Upper lobe of right lung (tissue), 1 donor: ENCODE measurements at places on chromosomes 13 and 19.

DNA sequence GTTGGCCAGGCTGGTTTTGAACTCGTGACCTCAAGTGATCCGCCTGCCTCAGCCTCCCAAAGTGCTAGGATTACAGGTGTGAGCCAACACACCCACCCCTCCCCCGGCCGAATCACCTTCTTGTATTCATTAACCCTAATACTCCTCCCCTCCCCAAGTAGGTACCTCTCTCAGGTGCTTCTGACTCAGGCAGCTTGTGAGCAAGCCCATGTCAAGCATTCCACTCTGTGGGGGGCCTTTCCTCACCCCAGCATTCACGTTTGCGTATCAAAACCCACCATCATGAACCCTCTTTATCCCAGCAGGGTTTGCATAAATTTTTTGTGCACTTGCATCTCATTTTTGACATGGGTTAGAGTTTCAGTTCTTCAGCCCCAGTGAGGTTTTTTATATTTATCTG lies 23.6 kb upstream of the RFXAP start:
- no peak for DNase-seq

GRCh38 chr19:46471116-46471733 lies at the start of gene PNMA8A:
Gene PNMA8A (minus strand): TSS chr19:46471563. CDS start chr19:46471035, 528 bp downstream.
- peak; percentile 79 for DNase-seq

- no peak for DNase-seq
These were observed 44.8 kb downstream of the TSSK6 start for GRCh38 chr19:19470579-19470978.

DNA sequence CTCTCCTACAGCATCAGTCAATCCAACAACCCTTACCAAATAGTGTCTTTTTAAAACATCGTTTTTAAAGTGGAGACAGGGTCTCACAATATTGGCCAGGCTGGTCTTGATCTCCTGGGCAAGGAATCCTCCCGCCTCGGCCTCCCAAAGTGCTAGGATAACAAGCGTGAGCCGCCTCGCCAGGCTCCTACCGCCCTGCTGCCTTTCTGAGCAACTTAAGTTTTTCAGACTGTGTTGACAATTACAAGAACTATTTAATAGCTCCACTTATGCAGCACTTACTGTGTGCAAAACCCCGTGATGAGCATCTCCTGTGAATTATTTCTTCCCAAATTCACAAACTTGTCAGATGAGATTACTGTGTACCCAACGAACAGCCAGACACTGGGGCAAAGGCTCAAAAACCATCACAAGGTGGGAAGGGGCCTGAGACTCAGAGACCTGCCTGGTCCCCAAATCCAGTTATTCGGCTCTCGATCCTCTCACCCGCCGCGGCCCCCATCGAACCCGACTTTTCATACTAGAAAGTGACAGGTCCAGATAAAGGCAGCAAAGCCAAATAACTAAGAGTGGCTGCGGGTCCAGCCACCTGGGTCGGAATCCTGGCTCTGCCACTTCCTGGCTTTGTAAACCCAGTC lies 581 bp downstream of the RPL18 start:
- DNase-seq, result no peak

DNA sequence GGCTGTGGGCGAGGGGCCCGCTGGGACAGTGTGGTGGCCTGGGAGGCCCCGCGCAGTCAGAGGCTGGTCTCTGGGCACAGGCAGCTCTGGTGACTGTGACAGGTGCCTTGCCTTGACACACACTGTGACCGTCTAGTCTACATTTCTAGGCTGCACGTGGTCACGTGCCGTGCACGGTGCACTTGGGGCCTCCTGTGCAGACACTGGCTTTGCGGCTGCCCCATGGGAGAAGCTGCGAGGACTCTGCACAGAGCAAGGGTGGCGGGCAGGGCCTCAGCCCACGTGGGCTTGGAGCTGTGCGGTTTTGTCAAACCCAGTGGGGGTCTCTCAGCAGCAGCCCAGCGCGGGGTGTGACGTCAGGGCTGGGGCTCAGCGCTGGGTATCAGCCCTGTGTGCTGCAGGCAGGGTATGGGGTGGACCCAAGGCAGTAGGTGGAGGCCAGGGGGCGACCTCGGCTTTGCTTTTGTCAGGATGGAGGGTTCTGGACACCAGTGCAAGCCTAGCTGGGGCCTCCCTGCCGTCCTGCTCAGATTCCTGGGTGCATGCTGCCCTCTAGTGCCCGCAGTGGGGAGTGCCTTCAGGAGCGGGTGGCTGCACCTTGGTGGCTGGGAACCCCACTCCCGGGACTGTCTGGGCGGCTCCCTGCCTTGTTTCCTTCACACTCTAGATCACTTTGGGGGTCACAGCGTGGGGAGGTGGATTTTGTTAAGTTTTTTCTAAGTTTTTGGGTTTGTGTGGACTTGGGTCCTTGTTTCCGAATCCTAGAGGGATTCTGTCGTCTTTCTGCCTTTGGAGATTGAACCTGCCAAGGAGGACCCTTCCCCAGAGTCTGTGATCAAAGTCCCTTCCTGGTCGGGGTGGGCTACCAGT lies 62.6 kb downstream of the KDM4B start:
- DNase-seq, result peak; percentile 88

DNA sequence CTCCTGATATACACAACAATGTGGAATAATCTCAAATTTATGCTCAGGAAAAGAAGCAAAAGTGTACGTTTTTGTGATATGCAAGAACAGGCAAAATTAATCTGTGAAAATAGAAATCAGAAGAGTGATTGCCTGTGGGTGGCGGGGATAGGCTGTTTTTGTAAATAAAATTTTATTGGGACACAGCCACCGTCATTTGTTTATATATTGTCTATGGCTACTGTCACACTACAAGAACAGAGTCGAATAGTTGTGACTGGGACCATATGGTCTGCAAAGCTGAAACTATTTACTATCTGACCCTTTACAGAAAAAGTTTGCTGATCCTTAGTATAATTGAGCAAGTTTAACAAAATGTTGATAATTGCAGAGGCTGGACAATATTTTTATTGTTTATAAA lies 269.5 kb upstream of the HTR2A start:
- DNase-seq, result no peak

GRCh38 chr19:45419396-45419795 lies 4.3 kb downstream of the ERCC1 start:
- DNase-seq, result peak; percentile 66

DNA sequence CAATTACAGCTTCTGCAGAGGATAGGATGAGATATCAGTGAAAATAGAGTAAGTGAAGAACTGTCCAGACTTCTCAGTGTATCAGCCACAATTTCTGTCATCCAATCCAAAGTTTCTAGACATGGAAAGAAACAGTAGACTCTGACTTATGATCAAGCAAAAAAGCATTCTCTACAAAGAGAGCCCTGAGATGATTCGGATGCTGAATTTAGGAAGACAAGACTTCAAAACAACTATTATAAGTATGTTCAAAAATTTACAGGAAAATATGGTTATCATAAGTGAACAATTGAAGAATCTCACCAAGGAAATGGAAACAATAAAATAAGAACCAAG lies 238.2 kb upstream of the IRS2 start:
- DNase-seq, result no peak

DNA sequence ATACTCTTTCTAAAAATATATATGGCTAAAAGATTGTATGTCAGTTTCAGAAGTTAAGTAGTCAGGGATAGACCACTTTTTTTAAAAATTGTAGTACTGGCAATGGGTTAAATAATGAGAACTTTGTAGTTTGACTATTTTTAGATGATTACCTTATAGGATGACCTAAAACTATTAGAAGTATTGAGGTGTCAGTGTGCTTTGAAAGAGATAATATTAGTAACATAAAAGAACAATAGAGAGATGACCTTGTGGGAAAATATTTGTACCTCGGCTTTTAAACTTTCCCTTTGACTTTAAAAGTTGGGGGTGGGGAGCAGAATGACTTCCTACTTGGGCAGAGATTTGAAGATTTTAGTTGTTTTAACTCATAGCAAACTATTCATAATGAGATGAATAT lies 48.3 kb downstream of the SLAIN1 start:
- no peak for DNase-seq

GRCh38 chr13:89568276-89568675 lies 1779.2 kb upstream of the MIR17HG start:
- DNase-seq, result no peak

- DNase-seq, result peak; percentile 79
These were observed 1.1 kb downstream of the ZNF444 start for GRCh38 chr19:56142087-56142787.

- DNase-seq, result peak; percentile 67
These were observed 763 bp downstream of the POLD1 start for GRCh38 chr19:50384685-50385535.

- no peak for DNase-seq
These were observed 283.0 kb downstream of the SHISA2 start for GRCh38 chr13:25768838-25769237.

GRCh38 chr13:76955193-76955592 lies 6.9 kb downstream of the ACOD1 start:
- DNase-seq, result no peak

GRCh38 chr13:50587115-50587514 lies 256.4 kb downstream of the DLEU7 start:
- no peak for DNase-seq

DNA sequence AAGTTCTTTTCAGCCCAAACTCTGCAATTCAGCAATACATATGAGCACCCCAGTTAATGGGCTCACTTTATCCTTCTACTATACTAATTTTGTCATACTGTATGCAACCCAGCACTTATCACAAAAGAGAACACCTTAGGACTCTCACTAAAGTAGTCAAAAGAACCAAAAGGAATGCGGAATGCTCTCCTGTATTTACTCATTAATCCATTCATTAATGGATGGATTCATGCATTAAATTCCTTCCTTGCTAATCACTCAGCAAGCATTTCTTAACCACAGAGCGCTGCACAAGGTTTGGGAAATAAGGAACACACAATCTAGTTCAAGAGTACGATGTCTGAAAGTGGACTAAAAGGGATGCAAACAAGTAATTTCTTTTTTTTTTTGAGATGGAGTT lies 12.8 kb upstream of the DOCK9 start:
- DNase-seq, result no peak

DNA sequence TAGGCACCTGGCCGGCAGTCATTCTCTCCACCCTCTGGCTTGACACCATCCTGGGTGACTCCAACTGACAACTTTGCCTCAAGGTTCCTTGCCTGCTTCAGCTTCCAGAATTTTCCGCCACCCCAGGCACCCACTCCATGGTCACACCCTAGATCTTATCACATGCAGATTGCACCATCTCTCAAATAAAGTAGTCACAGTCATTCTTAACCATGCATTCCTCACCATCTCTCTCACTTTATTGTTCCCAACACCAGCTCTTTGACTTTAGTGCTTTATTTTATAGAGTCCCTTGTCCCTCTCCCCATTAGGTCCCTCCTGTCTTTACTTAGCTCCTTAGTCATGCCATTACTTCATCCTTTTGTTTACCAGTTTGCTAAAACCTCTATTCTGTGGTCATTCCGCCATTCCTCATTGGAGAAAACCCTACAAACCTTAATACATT lies 351.7 kb downstream of the SPRY2 start:
- no peak for DNase-seq

DNA sequence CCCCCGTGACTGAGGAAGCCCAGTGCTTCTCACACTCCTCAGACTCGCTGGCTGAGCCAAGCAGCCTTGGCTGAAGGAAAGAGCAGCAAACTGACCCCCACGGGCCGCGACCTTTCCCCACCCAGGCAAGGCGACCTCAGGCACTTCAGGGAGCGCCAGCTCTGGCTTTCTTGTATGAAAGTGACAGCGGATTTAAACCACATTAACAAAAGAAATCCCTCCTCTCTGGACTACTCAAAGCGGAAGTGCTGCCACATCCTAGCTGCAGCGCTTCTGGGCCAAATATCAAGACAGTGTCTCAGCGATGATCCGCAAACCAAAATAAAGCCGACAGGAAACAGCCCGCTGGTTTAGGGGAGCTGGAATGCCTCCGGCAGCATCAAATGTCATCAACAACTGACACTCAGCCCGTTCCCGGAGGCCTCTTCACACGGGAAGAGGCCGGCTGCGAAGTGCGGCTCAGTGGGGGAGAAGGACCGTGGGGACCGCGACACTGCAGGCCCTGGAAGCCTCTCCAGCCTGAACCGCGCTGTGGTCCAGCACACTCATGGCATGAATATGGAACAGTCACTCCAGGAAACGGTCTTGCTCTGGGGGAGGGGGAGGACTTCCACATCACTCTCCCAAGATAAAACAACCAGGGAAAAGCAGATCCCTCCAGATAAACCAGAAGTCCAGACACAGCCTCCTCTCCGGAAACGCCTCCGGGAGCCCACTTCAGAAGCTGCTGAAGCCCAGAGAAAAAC lies 1.4 kb downstream of the RASA3 start:
- DNase-seq, result no peak

DNA sequence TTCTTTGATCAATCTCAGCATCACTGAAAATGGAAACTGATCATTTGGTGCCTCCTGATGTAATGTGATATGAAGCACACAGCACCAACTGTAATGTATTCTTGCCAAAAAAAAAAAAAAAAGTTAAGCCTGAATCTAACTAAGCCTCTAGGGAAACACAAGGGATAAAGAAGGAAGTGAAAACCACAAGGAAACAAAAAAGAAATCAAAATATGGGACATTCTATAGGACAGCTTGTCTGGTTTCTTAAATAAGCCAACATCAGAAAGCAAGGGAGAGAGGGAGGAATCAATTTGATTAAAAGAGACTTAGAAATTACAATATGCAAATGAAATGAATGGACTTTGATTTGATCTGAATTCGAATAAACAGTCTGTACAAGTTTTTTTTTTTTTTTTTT lies 20.6 kb upstream of the METTL21C start:
- DNase-seq, result no peak

GRCh38 chr19:34474233-34474989 lies 7.1 kb upstream of the WTIP start:
- no peak for DNase-seq

DNA sequence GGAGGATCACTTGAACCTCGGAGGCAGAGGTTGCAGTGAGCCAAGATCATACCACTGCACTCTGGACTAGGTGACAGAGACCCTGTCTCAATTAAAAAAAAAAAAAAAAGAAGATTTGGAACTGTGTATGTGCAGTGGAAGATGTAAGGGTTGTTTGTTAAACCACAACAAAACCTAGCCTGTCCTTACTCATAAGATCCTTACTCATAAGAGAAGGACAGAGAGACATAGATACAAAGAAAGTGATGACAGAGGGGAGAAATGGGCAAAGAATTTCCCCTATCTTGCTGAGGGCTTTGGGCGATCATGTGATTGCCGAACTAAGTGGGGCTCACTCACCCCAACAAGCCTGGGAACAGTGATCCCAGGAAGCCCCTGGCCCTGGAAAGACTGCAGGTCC lies 7.9 kb downstream of the ITPKC start:
- no peak for DNase-seq

DNA sequence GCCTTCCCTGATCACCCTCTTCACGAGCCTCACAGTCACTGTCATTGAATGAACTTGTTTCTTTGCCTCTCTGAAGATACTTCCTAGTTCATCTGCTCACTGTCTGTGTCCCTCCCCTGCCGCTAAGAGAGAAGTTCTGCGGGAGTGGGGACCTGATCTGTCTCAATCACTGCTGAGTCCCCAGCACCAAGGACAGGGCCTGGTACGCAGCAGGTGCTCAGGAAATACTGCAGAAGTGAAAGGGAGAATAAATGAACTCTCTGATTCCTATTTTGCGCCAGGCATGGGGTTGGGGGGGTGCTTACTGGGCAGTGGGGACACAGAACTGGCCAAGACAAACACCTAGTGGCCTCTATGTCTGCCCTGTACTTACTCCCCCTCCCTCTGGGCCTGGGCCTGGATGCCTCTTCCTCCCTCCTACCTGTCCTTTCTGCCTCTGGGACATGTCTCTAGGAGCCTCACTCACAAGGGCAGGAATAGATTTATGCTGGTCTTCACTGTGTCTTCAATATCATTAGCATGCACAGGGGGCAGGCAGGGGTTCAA lies 17.5 kb downstream of the FCGBP start:
- DNase-seq, result peak; percentile 32
